ENCODE measurements at places on chromosomes 16 and 17. TPM values are rescaled to one million over a fixed set of nuclear protein-coding genes. Genes with fewer than 3 reads are reported as not detected.

The TMEM97 gene
- 13.1 TPM for polyA plus RNA-seq

DNA sequence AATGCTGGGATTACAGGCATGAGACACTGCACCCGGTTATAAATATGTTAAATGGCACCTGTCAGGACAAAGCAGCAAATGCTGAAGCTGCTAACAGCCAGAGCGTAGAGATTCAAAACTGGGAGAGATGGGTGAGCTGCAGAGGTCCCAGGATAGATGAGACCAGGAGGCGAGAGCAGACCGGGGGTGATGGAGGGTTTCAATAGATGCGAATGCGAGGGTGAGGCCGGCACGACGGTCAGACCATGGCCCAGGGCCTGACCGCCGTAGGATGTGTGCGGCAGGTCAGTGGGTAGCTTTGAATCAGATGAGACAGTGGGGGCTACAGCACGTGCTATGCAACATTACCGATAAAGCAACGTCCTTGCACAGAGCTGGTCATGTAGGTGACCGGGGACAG, 14.3 kb downstream of the CCDC40 start:
- H3K36me3 ChIP-seq, result no peaks in the 10 kb centered on the region
- no peak for DNase-seq
- no peak overlapping the region for H3K4me3 ChIP-seq

The CDK5R1 gene
- 1.5 TPM for polyA plus RNA-seq

DNA sequence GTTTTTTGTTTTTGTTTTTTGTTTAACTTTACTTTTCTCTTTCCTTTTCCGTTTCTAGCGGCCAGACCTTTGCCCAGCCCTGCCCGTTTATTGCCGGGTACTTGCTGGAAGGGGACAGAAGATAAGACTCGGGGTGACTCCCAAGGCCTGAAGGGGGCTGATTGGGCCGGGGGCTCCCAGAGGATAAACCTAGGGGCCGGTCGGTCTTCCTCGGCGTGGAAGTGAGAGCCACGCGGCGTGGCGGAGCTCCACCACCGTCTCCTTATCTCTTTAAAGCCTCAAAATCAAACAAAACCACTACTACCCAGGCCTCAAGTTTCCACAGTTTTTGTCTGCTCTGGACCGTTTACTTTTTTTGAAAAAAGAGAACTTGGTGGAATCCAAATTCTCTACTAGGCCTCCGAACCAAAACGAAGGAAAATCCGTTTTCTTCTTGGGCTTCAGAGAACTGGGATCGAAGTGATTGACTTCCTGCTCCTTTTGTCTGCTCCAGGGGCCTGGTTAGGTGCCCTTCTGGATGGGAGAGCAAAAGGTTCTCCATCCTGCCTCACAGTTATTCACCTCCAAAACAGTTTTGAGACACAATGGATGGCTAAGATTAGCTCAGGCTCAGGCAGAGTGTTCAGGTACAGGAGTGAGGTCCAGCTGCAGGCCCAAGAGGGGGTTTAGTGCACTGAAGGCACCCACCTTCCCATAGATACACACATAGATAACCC, 8.5 kb upstream of the HOXB9 start:
- H3K4me3 ChIP-seq, result no peak overlapping the region
- DNase-seq, result no peak
- no peaks in the 10 kb centered on the region for H3K4me1 ChIP-seq

The ACACA gene
- 12.4 TPM for polyA plus RNA-seq

All from pancreas (tissue), 10 donors.